ENCODE measurements at places on chromosomes 7 and 10.

DNA sequence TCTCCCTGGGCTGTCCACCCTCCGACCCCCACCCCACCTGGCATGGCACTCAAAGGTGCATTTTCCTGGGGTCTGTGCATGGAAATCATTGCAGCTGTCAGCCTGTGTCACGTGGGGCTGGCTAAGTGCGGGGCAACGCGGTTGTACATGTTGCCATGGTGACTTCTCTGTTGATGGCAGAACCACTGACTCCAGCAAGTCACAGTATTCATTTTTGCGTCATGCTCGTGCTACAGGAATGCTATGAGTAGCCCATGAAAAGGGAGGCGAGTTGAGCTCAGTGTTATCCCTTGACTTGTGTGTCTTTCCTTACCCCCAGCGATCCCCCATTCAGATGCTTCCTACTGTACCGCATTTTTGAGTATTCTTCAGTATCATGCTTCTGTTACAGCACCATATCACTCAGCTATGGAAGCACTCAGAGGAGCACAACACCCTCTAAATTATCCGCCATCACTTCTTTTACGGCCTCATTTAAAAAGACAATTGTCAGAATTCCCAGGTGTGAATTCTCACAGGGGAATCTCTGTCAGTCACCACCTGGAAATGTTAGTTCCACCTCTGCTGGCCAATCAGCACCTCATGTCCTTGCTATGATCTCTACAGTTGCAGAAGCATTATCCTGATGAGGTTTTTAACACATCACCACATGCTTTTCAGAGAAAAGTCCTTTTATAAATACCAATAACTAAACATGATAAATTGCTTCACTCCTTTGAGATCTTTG is 194.4 kb upstream of the C7orf33 start:
- no peak for DNase-seq

DNA sequence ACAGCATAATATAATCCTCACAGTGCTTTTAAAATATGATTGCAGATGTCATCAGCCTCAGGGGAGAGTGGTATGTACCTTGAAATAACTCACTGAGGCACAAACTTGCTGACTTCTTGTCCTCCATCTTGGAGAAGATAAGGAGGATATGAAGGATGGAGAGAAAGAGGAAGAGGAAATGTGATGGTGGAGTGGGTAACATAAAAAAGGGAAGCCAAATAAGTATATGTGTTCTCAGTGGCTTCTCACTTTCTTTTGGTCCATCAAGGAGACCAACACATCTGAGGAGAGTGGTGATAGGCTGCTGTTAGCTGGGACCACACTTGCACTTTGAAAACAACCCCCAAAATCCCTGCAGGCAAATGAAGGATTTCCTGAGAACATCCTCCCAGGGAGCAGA is 21.6 kb upstream of the ZNF37A start:
- DNase-seq: no peak

GRCh38 chr7:18570890-18571478 is 75.4 kb downstream of the HDAC9 start:
- DNase-seq: no peak

DNA sequence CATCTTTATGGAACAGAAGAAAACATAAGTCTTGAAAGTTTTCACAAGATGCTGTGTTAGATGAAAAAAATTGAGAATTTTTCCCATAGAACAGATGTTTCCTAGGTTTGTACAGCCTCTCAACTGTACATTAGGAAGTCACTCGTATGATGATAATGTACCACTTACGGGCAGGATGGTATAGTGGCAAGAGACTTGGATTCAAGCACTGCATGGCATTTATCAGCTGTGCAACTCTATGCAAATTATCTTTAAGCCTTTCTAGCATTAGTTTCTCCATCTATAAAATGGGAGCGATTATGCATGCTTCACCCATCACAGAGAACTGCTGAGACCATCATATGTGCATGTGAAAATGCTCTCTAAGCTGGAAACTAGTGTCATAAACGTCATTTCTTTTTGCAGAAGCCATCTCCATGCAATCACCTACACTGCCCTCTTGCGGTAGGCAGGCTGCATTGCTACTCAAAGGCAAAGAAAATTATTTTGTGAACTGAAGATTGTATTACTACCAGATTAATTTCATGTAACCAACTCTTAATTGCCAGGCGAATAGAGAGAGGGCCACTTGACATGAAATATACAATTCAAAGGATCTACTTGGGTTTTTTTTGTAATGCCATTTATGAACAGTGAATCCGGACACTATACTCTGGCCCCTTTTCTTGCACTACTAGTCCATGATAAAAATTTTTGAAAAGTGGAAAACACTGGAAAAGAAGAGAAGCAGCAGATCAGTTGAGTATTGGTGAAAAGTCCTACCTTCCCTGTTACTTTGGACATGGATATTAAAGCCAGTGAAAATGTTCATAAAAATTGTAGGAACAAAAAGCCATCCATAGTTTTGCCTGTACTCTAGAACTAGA is 102.3 kb downstream of the JAZF1 start:
- DNase-seq: peak; percentile 42

- DNase-seq: peak; percentile 55
These were observed 28.2 kb upstream of the BMS1 start for GRCh38 chr10:42754155-42755027.

DNA sequence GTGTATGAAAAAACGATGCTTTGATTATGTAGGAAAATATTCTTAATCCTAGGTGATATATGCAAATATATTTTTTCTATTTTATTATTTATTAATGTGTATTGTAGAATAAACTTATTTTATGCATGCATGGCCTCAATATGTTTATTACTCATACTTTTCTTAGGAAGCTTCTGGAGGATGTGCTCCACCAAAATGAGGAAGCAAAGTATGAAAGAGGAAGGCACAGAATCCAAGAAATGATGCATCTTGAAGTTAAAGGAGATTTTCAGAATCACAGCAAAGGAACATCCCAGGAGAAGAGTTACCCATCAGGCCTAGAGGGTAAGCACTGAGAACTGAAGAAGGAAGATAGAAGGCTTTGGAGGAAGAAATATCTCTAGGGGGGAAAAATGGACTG is 35.0 kb upstream of the MRPS16 start:
- DNase-seq: no peak

DNA sequence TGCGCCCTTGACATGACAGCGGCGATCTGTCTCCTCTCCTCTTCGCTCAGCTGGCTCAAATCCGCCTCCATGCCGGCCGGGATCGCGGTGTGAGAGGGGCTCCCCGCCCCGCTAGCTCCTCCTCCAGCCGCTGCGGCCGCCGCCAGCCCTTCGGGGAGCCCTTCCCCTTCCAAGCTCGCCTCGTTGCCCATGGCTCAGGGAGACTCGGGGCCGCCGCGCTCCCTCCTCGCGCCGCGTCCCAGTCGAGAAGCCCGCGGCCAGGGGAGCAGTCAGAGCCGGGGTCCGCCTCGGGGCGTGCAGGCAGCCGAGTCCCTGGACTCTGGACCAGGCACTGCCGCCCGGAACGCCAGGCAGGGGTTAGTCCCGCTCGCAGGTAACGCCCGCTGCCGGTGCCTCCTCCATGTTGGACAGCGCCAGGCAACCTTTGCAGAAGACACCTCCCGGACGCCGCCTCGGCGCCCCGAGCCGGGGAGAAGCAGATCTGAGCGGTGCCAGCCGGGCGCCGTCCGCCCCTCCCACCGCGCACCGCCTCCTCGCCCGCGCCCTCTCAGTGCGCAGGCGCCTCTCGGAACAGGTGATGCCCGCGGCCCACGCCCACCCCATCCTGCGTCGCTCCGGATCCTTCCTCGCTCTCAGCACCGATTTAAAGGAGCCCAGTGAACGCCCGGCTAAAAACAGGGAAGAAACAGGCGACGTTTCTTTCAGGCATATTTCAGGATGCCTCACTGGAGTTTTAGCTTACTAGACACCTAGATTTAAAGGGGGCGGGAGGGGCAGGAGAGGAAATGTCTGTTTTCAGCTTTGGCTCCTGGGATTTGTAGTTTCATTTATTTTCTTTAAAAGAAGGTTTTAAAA is at the start of gene PCLO:
PCLO (minus strand) TSS at position 483 of the 855 bp plus-strand sequence; CDS start at position 191, 292 bp downstream.
- DNase-seq: peak; percentile 49
